Osteoblast (primary cell): ENCODE measurements at places on chromosomes 1 and 21. TPM values are rescaled to one million over a fixed set of nuclear protein-coding genes. Genes with fewer than 3 reads are reported as not detected.

DNA sequence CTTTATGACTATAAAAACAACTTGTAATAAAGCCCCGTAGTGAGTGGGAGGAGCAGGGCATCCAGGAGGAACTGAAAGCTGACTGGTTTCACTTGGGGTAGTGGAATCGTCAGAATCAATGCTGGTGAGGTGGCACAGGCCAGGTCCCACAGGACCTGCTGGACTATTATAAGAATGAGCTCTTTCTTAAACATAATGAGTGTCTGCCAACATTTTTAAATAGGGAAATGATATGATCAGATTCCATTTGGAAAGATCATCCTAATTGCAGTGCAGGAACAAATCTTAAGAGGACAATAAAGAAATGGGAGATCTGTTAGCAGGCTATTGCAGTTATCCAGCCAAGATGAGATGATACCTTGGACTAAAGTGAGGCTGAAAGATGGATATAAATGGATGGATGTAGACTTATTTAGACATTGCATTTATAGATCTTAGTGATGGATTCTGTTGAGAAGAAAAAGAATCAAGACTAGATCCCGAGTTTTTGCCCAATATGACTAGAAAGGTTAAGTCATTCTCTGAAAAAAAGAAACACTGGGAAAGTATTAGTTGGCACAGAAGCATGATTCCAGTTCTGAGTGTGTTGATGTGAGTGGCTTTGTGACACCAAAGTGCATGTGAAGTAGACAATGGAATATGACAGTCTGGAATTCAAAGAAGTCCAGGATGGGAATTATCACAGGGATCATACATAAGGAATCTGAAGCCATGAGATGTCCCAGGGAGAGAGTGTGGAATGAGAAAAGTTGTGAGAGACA lies 153.3 kb upstream of the SGIP1 start:
- H3K27ac ChIP-seq = peak overlapping the region; percentile 40
- H3K27me3 ChIP-seq = no peaks in the 10 kb centered on the region
- peak overlapping the region; percentile 21 for H3K4me3 ChIP-seq
- no peaks in the 10 kb centered on the region for H3K36me3 ChIP-seq
- peaks cover 10% of the 10 kb centered on the region for H3K4me1 ChIP-seq

DNA sequence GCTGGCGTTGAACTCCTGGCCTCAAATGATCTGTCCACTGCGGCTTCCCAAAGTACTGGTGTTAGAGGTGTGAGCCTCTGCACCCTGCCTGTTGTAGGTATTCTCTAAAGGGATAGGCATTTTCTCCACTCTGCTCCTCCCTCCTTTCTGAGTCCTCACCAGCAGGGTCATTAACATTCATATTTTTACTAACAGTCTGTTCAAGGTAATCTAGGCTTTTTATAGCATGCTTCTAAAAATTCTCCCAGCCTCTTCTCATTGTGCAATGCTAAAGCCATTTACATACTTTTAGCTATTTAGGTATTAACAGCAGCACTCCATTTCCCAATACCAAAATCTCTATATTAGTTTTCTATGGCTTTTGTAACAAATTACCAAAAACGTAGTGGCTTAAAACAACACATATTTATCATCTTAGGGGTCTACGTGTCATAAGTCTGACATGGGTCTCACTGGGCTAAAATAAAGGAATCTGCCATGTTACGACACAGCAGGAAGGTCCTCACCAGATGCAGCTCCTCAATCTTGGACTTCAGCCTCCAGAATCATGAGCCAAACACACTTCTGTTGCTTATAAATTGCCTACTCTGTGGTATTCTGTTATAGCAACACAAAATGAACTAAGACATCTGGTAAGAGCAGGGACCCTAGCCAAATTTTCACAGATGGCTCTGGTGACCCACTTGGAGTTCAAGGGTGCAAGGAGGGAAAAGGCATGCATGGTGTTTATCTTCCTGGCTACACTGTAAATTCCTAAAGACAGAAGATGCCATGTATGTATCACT lies 2.9 kb upstream of the SLC2A7 start:
- H3K36me3 ChIP-seq = no peaks in the 10 kb centered on the region
- peaks cover 4% of the 10 kb centered on the region for H3K27me3 ChIP-seq
- H3K4me3 ChIP-seq = no peak overlapping the region
- no peaks in the 10 kb centered on the region for H3K4me1 ChIP-seq

- H3K36me3 ChIP-seq = no peaks in the 10 kb centered on the region
- H3K4me3 ChIP-seq = no peak overlapping the region
Measured at GRCh38 chr1:157880621-157881020, 39.0 kb upstream of the CD5L start.

GRCh38 chr1:6416295-6416656 lies 3.4 kb downstream of the HES2 start:
- H3K36me3 ChIP-seq = no peaks in the 10 kb centered on the region
- H3K27ac ChIP-seq = no peak overlapping the region
- H3K4me1 ChIP-seq = peaks cover 6% of the 10 kb centered on the region
- H3K27me3 ChIP-seq = peaks cover 81% of the 10 kb centered on the region

GRCh38 chr21:37210130-37210529 lies 57.0 kb downstream of the VPS26C start:
- no peaks in the 10 kb centered on the region for H3K36me3 ChIP-seq
- H3K27ac ChIP-seq = no peak overlapping the region
- peaks cover 13% of the 10 kb centered on the region for H3K4me1 ChIP-seq
- no peak for DNase-seq
- H3K27me3 ChIP-seq = no peaks in the 10 kb centered on the region
- H3K4me3 ChIP-seq = no peak overlapping the region

DNA sequence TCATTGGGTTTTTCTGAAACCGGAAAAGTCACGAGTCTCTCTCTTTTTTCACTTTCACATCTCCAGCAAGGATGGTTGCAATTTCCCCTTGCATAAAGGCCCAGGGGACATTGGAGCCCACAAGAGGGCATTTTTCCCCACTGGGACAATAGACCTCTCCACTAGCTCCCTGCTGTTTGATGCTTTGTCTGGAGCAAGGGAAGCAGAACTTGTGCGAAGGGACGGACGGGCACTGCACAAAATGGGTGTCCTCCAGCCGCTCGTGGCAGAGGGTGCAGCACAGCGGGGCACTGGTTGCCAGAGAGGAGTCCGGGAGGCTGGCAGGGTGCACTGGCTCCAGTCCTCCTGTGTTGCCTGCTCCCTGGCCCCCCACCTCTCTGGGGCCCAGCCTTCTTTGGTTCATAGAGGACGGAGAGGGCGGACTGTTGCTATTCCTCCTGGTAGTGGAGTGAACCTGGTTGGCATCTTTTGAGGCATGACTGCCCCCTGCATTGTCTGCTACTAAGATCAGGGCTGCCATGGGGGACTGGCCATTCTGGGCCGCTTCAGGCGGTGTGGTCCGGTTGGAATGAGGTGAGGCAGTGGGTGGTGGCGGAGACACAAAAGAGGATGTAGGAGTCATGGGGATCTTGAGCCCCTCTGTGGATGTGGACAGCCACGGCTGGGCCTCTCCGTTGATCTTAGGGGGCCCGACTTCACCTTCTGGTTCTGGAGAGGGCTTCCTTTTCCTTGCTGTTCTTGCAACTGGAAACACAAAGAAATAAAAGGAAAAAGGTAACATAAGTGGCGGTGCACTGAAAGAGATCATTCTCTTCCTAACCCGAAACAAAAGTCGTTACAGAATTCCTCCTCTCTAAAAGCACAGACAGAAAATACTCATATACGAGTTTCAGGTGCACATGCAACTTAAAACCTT lies 2.6 kb downstream of the IRF2BP2 start:
- DNase-seq = no peak
- H3K4me3 ChIP-seq = peak overlapping the region; percentile 91
- H3K4me1 ChIP-seq = peaks cover 39% of the 10 kb centered on the region
- no peaks in the 10 kb centered on the region for H3K27me3 ChIP-seq
- peak overlapping the region; percentile 99 for H3K27ac ChIP-seq

NCF2 gene
- total RNA-seq = 0.88 and 2.2 TPM in 2 replicates

- no peaks in the 10 kb centered on the region for H3K36me3 ChIP-seq
- H3K4me3 ChIP-seq = no peak overlapping the region
- peaks cover 8% of the 10 kb centered on the region for H3K27me3 ChIP-seq
- peaks cover 5% of the 10 kb centered on the region for H3K4me1 ChIP-seq
- no peak overlapping the region for H3K27ac ChIP-seq
Measured at GRCh38 chr1:154400381-154400801, 4.8 kb upstream of the IL6R start.

OR2L2 gene
- total RNA-seq = under 0.01 TPM in 2 replicates

GRCh38 chr1:151908228-151908691 lies 1.1 kb downstream of the THEM4 start:
- H3K27me3 ChIP-seq = no peaks in the 10 kb centered on the region
- H3K4me1 ChIP-seq = peaks cover 15% of the 10 kb centered on the region
- peak; percentile 88 for DNase-seq
- H3K36me3 ChIP-seq = peaks cover 5% of the 10 kb centered on the region
- H3K27ac ChIP-seq = peak overlapping the region; percentile 81
- H3K4me3 ChIP-seq = peak overlapping the region; percentile 87

DNA sequence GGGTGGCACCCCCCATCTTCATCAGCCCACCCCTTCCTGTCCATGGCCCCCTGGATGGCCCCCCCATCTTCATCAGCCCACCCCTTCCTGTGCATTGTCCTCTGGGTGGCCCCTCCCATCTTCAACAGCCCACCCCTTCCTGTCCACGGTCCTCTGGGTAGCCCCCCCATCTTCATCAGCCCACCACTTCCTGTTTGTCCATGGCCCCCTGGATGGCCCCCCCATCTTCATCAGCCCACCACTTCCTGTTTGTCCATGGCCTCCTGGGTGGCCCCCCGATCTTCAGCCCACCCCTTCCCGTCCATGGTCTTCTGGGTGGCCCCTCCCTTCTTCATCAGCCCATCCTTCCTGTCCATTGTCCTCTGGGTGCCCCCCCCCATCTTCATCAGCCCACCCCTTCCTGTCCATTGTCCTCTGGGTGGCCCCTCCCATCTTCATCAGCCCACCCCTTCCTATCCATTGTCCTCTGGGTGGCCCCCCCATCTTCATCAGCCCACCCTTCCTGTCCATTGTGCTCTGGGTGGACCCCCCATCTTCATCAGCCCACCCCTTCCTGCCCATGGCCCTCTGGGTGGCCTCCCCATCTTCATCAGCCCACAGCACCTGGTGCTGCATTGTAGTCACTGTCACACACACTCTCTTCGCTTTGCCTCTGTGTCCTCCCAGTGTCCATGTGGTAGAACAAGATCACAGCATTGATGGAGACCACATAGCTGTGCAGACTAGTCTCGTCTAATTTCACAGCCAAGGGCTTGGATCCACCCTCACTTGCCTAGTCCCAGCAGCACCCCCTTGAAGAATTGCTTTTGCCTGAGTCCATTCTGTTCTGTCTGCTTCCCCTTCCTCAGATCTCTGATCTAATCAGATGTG lies 95.9 kb downstream of the PCBP3 start:
- no peaks in the 10 kb centered on the region for H3K4me1 ChIP-seq
- H3K36me3 ChIP-seq = no peaks in the 10 kb centered on the region
- peaks cover 2% of the 10 kb centered on the region for H3K27me3 ChIP-seq
- no peak for DNase-seq
- no peak overlapping the region for H3K4me3 ChIP-seq

- DNase-seq = no peak
- no peaks in the 10 kb centered on the region for H3K27me3 ChIP-seq
- no peaks in the 10 kb centered on the region for H3K36me3 ChIP-seq
- no peak overlapping the region for H3K27ac ChIP-seq
- H3K4me3 ChIP-seq = no peak overlapping the region
Measured at GRCh38 chr21:35127851-35128250, 78.7 kb upstream of the RUNX1 start.

GRCh38 chr21:24456358-24456757 lies 1150.9 kb downstream of the MRPL39 start:
- H3K27me3 ChIP-seq = no peaks in the 10 kb centered on the region
- DNase-seq = no peak
- no peak overlapping the region for H3K4me3 ChIP-seq
- no peaks in the 10 kb centered on the region for H3K36me3 ChIP-seq
- no peak overlapping the region for H3K27ac ChIP-seq

DNA sequence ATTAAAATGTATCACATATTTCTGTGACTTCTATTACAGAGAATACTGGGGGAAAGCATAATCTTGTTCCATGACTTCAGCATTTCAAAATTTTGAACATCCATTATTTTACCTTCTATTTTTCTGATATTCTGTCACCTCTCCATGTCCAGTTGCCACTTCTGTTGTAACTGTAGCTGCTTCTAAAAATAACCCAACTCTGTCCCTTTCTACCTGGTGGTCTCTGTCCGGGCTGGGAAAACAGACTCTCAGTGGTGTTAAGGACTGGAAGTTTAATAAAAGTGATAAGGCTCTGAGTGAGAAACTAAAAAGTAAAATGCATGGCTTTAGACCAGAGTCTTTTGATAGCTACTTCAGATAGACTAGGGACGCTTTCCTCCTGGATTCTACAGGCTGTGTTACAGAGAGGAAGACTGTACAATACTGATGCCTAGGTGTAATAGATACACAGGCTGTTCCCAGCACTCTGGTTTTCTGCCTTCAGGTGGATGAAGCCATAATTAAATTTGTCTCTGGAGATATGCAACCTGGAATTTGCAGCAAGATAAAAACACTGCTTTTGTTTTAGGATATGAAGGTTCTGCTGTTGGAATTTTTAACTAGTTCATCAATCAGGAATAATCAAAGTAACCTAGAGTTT lies 42.1 kb upstream of the SEC16B start:
- H3K4me1 ChIP-seq = peaks cover 8% of the 10 kb centered on the region
- H3K27ac ChIP-seq = no peak overlapping the region
- no peak for DNase-seq
- no peaks in the 10 kb centered on the region for H3K36me3 ChIP-seq
- no peaks in the 10 kb centered on the region for H3K27me3 ChIP-seq
- H3K4me3 ChIP-seq = no peak overlapping the region

DNA sequence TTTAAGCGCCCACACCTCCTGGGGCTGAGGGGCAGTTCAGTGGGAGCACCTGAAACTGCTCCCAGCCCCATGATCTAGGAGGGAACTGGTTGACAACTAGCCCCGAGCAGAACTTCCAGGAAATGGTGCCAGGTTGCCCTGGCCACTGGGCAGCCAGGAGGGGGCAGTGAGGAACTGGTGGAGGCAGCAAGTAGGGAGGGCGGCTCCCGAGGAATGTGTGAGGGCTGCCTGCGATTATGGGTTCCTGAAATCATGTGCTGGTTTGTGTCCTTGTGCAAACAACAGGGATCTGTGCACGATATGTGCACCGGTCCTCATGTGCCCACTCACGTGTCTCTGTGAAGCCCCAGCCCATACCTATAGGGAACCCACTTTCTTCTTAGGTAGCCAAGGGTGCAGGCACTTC lies 9.9 kb downstream of the GPR3 start:
- peaks cover 11% of the 10 kb centered on the region for H3K27me3 ChIP-seq
- DNase-seq = peak; percentile 97
- peaks cover 10% of the 10 kb centered on the region for H3K36me3 ChIP-seq
- H3K27ac ChIP-seq = peak overlapping the region; percentile 38

TRAF3IP3 gene
- not detected in 2 replicates for total RNA-seq

ADCY10 gene
- total RNA-seq = 0.29 and 0.36 TPM in 2 replicates

DNA sequence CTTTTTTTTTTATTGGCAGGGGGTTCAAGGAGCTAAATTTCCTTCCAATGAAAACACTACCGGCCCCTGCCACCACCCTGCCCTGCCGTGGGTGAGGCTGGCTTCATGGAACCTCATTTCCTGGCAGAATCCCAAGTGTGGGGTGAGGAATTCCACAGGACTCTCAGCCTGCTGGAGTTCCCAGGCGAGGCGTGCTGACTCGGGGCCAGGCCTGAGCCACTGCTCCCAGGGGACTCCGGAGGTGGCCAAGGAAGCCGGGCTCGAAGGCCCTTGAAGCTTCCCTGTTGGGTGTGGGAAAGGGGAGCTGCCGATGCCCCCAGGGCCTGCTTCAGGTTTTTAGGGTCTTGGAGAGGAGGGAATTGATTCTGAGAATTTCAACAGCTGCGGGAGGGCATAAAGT lies 95.3 kb upstream of the ACTRT2 start:
- no peaks in the 10 kb centered on the region for H3K27me3 ChIP-seq
- H3K27ac ChIP-seq = no peak overlapping the region
- no peaks in the 10 kb centered on the region for H3K36me3 ChIP-seq
- DNase-seq = no peak
- H3K4me3 ChIP-seq = no peak overlapping the region

SPRR2G gene
- not detected in 2 replicates for total RNA-seq

CENPF gene
- total RNA-seq = 8.3 and 8.5 TPM in 2 replicates
